Skeletal muscle cell (primary cell): ENCODE measurements at places on chromosomes 3 and 15.

GRCh38 chr3:177443469-177443868, 246.2 kb upstream of the TBL1XR1 start:
- no peak for DNase-seq

GRCh38 chr3:189554868-189555557, 76.2 kb upstream of the TP63 start:
- DNase-seq, result no peak

DNA sequence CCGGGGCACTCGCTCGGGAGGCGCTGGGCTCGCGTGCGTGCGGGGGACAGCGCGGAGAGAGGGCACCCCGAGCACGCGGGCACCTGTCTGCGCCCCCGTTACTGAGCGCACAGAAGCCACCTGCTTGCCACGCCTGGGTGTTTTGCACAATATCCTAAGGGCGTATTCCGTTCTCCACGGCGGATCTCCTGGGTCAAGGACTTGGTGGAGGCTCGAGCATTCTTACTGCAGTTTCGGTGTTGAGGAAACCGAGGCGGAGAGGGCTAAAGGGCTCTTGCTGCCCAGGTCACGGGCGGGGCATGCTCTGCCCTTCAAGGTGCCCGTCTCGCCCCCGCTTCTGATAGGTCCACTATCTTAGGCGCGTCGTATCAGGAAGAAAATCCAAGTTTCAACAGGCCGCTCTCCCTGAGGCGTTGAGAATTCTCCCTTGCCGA, 526 bp downstream of the GPD1L start:
- DNase-seq, result no peak

GRCh38 chr15:77654975-77655374, 22.3 kb upstream of the LINGO1 start:
- DNase-seq, result no peak

DNA sequence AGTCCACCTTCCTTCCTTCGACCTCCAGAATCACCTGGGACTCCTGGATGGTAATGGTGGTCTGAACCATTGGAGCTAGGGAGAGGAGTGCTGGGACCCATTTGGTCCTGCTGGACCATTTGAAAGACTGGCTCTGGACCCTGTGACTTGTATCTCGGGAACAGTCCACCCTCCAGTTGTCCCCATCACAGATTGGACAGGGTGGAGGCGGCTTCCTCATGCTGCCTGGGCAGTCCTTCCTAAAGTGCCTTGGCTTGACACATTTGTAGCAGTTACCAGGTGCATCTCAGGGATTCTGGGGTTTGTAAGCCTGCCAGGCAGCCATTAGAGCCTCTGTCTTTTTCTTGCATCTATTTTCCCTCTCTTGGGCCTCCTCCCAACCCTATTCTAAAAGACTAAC, 758.1 kb downstream of the NAALADL2 start:
- no peak for DNase-seq

DNA sequence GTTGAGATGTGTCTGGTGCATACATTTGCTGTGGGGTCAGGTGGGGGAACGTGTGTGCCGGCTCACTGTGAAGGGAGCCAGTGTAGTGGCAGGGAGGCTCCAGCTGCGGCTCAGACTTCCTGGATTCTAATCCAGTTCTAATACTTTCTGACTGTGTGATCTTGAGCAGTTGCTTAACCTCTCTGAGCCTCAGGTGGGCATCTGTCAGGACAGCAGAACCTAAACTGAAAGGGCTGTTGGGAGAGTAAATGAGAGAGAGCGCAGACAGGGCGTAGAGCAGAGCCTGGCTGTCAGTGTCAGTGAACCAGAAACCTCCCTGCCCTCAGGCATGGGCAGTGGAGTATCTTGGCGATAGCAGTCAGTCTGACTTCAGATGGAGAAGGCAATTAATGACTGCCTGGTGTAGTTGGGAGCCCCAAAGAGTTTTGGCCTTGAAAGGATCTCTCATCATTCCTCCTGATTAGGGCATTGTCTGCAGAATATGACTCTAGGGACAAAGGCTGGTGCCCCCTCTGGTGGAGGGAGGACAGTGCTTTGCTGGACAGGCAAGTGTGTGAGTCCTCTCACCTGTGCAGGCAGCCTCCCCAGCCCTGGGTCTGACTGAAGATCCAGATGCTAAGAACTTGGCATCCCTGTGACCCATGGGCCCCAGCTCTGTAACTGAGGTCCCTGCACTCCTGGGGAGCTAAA, 9.6 kb downstream of the KBTBD13 start:
- DNase-seq, result no peak

- no peak for DNase-seq
Observed at GRCh38 chr15:100215031-100215842, 126.5 kb downstream of the ADAMTS17 start.

DNA sequence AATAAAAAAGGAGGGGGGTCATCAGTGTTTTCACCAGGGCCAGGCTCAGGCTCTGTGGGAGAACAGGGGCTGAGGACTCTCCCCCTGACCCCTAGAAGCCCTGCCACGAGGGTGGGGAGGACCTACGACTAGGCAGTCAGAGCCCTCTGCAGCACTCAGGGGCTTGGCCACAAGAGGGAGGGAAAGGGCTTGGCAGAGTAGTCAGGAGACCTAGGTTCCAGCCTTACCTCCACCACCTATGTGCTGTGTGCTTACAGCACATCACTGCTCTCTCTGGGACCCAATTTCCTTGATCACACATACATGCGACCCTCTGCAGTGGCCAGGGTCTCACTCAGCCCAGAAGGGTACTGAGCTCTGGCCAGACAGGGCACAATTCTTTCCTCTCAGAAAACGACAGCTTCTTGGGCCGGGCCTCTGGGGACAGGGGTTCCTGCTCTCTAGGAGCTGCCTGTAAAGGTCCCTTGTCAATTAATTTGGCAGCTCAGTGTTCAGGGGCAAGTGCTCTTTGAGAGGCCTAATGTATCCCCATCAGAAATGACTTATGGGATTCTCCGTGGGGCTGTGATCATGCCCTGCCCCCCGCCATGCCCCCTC, 16.4 kb upstream of the SKIC8 start:
- no peak for DNase-seq
